ENCODE measurements at places on chromosomes 6 and 20. TPM values are rescaled to one million over a fixed set of nuclear protein-coding genes. Genes with fewer than 3 reads are reported as not detected.

- H3K27me3 ChIP-seq, result no peaks in the 10 kb centered on the region
- no peak overlapping the region for H3K27ac ChIP-seq
- H3K4me1 ChIP-seq, result peaks cover 52% of the 10 kb centered on the region
- peak; percentile 47 for DNase-seq
Observed at GRCh38 chr6:15411766-15412165, 165.9 kb downstream of the JARID2 start.

GRCh38 chr6:14467591-14467990 lies 350.0 kb downstream of the CD83 start:
- H3K27me3 ChIP-seq, result no peaks in the 10 kb centered on the region
- DNase-seq, result no peak
- no peaks in the 10 kb centered on the region for H3K36me3 ChIP-seq
- no peak overlapping the region for H3K4me3 ChIP-seq
- no peaks in the 10 kb centered on the region for H3K4me1 ChIP-seq
- H3K27ac ChIP-seq, result no peak overlapping the region

GRCh38 chr6:1609648-1610496 lies at the start of gene FOXC1:
Gene FOXC1, plus strand, starts transcription at chr6:1609915. Its CDS starts 531 bp downstream, at chr6:1610446.
- H3K27me3 ChIP-seq, result peaks cover 100% of the 10 kb centered on the region
- peak within 1 kb of the TSS; percentile 51 for H3K4me3 ChIP-seq
- no peaks in the 10 kb centered on the region for H3K36me3 ChIP-seq
- peaks cover 21% of the 10 kb centered on the region for H3K4me1 ChIP-seq
- peak; percentile 91 for DNase-seq
- no peak within 1 kb of the TSS for H3K27ac ChIP-seq

DNA sequence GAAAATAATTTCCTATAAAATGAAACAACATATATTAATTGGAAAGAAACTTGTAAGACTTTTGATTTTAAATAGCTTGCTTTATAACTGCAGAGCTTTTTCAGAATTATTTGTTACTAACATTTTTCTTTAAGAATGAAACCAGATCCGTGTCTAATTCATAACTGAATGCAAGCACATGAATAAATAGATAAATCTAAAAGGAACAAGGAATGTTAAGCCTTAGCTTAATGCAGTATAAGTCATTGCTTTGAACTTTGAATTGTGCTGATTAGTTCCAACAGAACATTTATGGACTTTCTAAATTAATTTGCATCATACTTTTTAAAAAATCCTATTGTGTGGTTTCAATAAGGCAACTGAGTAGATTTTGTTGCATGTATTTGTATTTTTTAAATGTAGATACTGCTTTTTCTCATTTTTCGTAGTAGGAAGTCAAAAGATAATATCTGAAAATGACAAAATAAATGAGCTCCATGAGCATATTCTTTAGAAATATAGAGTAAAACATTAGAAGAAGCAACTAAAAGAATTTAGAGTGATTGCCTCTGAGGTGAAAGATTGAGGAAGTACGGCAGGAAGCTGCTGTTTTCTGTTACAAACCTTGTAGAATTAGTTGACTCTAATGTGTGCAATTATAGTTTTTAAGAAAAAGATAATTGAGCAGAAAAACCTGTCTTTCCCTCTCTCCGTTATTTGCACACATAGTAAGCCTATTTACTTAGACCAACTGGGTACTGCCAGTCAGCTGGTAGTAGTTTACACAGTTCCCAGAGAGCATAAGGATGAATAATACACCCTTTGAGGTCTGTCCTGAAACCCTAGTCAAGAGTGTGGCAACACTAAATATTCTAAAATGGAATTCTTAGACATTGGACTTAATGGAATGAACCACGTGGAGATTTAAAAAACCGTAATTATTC lies 32.6 kb upstream of the SLC35D3 start:
- no peaks in the 10 kb centered on the region for H3K36me3 ChIP-seq
- DNase-seq, result no peak
- H3K27me3 ChIP-seq, result no peaks in the 10 kb centered on the region

GRCh38 chr6:47209632-47210031 lies 100.1 kb downstream of the TNFRSF21 start:
- no peaks in the 10 kb centered on the region for H3K36me3 ChIP-seq
- no peak overlapping the region for H3K4me3 ChIP-seq
- no peak overlapping the region for H3K27ac ChIP-seq

Gene SNRPB2
- 83.1 TPM for total RNA-seq
